Epithelial cell of alveolus of lung (primary cell): ENCODE measurements at places on chromosomes 5 and 9. TPM values are rescaled to one million over a fixed set of nuclear protein-coding genes. Genes with fewer than 3 reads are reported as not detected.

The F2RL2 gene
- total RNA-seq, result 0.56 and 4.5 TPM in 2 replicates

The ARAP3 gene
- total RNA-seq, result 8.0 and 16.4 TPM in 2 replicates

The FGFR4 gene
- total RNA-seq, result 7.2 and 198 TPM in 2 replicates

The RHOBTB3 gene
- total RNA-seq, result 117 and 224 TPM in 2 replicates

The RETREG1 gene
- 0.16 and 0.39 TPM in 2 replicates for total RNA-seq

The PRSS3 gene
- total RNA-seq, result 4.2 and 18.9 TPM in 2 replicates
